Activated CD8-positive, alpha-beta memory T cell treated with anti-CD3 and anti-CD28 coated beads for 36 hours (primary cell): ENCODE measurements at places on chromosomes 4 and X. TPM values are rescaled to one million over a fixed set of nuclear protein-coding genes. Genes with fewer than 3 reads are reported as not detected.

HEPH gene
- total RNA-seq: not detected

RAB40AL gene
- 0.38 TPM for total RNA-seq

KDR gene
- not detected for total RNA-seq

PCDH7 gene
- not detected for total RNA-seq

CXorf49 gene
- total RNA-seq: not detected

MAOB gene
- not detected for total RNA-seq

SSX5 gene
- total RNA-seq: not detected

C4orf54 gene
- not detected for total RNA-seq

DDX53 gene
- not detected for total RNA-seq

VEGFD gene
- total RNA-seq: not detected

MAGEA10 gene
- total RNA-seq: not detected

PDGFC gene
- total RNA-seq: not detected

VBP1 gene
- total RNA-seq: 77.4 TPM

GUCY1B1 gene
- 0.29 TPM for total RNA-seq

GK2 gene
- not detected for total RNA-seq

GRIA2 gene
- not detected for total RNA-seq

CHST7 gene
- total RNA-seq: 2.6 TPM

BEND2 gene
- not detected for total RNA-seq

PITX2 gene
- total RNA-seq: not detected

ASMT gene
- total RNA-seq: 2.9 TPM

GAGE12E gene
- total RNA-seq: not detected

TGIF2LX gene
- total RNA-seq: not detected

GLRA3 gene
- total RNA-seq: not detected

UGDH gene
- total RNA-seq: 29.2 TPM

TMEM156 gene
- 9.3 TPM for total RNA-seq

PCSK1N gene
- total RNA-seq: 3.0 TPM

CA5B gene
- total RNA-seq: 7.3 TPM

INTS6L gene
- total RNA-seq: 19.1 TPM

FGD1 gene
- 0.04 TPM for total RNA-seq

STX18 gene
- total RNA-seq: 28.8 TPM

TCEAL2 gene
- not detected for total RNA-seq

ERCC6L gene
- 12.6 TPM for total RNA-seq

ABRAXAS1 gene
- total RNA-seq: 9.7 TPM

SULT1B1 gene
- 0.15 TPM for total RNA-seq

HSPA4L gene
- total RNA-seq: 0.90 TPM

MAGEB1 gene
- total RNA-seq: not detected

SLC10A7 gene
- total RNA-seq: 15.1 TPM

ARHGAP6 gene
- total RNA-seq: not detected

EPHA5 gene
- total RNA-seq: not detected

VSIG1 gene
- 0.74 TPM for total RNA-seq

CXCL5 gene
- not detected for total RNA-seq

TMEM150C gene
- total RNA-seq: not detected

AGTR2 gene
- total RNA-seq: not detected

XK gene
- total RNA-seq: 0.13 TPM

RTL3 gene
- total RNA-seq: not detected

SYN1 gene
- total RNA-seq: 0.84 TPM
